Left renal pelvis (tissue), 4 donors: ENCODE measurements at places on chromosomes 16 and 17. TPM values are rescaled to one million over a fixed set of nuclear protein-coding genes. Genes with fewer than 3 reads are reported as not detected.

DNA sequence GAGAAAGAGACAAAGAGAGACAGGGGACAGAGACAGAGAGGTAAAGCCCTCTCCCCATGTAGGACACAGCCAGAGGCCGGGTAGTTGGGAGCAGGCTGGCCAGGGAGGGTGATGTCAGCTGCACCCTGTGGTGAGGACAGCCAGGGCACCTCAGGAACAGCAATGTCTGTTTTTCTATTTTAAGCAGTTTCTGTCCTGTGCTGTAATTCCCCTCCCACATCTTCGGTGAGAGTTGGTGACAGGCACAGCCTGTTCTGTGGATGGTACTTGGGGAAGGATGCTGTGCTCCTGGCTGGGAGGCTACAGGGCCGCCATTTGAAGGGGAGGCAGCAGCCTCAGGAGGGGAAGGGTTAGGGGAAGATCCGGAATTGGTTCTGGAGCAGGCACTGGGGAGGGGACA, 163.5 kb downstream of the SDK2 start:
- DNase-seq, result no peak

- no peak for DNase-seq
Observed at GRCh38 chr17:48543107-48543853, 1.6 kb downstream of the HOXB2 start.

DNA sequence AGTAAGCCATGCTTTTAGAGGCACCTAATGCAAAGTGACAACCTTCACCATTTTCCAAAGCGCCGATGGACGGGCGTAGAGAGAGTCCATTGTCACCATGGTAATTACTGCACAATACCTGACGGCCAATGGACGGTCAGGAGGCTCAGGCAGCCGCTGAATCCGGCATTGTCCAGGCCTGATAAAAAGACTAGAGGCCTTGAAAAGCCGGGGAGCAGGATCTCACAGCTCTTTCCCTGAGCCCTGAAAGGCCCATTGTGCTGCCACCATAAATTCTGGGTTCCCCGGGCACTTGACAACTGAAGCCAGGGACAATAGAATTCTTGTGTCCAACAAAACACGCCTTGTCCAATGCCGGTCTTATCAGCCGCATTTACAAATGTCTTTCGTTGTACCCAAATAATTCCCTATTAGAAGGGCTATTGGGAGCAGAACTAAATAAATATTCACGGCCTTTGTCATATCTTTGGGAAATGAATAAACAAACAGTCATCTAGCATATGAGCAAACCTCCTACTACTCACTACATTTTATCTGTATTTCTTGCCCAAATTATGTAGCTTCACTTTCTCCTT, 62.4 kb downstream of the CDH11 start:
- DNase-seq, result no peak

The OR3A2 gene
- 0.14 TPM for polyA plus RNA-seq

The RTN4RL1 gene
- polyA plus RNA-seq, result 1.8 TPM

The AOC2 gene
- polyA plus RNA-seq, result 1.7 TPM

- no peak for DNase-seq
Observed at GRCh38 chr16:88595101-88595500, 24.9 kb downstream of the ZC3H18 start.

DNA sequence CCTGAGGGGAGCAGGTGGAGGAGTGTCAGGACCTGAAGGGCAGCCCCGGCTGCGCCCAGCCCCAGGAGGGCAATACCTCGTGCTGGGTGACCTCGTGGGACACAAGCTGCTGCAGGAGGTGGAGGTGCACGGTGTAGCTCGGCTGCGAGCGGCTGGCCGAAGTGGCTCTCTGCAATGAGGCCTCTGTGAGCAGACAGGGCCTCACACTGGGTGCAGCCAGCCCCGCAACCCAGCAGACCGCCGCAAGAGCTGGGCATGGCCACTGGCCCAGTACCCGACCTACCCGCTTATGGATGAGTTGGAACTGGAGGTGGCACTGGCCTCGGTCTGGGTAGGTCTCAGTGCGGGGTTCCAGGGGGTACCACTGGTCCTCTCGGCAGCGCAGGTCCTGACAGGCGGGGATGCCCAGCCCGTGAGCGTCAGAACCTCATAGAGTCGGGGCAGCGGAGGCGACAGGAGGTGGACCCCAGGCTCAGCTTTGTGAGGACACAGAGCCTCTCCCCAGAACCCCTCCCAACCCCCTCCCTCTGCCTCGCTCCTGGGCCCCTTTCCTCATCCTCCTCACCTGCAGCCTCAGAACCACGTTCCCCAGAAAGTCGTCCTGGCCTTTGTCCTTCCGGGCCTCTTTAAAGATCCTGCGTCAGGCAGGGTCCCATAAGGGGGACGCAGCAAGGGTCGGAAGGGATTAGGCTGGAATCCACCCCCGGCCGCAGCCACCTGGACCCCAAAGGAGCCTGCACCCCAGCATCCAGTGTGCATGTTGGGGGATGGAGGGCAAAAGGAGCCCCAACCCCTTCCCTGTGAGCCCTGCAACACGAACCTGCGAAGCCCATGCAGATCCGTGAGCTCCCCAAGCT, 4.0 kb downstream of the UNC13D start:
- DNase-seq, result no peak

- no peak for DNase-seq
Observed at GRCh38 chr17:82582709-82583108, 63.2 kb downstream of the FOXK2 start.

DNA sequence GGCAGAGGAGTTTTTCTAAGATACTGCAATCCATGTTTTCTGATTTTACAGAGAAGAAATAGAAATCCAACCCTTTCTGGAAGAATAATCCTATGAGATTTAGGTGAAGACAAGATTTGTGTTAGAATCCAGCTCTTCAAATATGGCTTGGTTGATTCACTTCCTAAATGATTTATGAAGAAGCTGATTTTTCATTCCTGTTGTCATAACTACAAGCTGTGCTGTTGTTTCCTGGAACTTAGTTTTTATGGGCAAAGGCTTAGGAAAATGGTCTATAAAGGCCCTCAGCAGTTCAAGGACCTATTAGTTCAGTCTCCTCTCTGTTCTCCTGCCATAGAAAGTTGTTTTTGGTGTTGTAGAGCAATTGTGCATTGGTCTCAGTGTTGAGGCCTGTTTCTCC, 174.2 kb upstream of the FAM20A start:
- DNase-seq, result no peak

- no peak for DNase-seq
Observed at GRCh38 chr17:57413848-57414651, 157.7 kb downstream of the MSI2 start.

DNA sequence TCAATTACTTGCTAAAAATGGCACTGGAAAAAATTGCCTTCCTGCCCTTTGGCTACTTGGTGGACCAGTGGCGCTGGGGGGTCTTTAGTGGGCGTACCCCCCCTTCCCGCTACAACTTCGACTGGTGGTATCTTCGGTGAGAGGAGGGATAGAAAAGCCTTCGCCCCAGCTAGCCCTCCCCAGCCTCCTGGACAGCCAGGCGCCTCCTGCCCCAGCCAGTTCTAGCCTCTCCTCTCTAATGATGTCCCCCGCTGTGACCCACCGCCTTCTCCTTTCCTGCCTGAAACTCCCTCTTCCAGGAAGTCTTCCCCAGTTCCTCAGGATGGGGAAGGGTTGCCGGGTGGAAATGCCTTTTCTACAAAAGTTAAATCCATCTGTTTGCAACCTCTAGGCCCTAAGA, 6.2 kb downstream of the ACE start:
- no peak for DNase-seq

DNA sequence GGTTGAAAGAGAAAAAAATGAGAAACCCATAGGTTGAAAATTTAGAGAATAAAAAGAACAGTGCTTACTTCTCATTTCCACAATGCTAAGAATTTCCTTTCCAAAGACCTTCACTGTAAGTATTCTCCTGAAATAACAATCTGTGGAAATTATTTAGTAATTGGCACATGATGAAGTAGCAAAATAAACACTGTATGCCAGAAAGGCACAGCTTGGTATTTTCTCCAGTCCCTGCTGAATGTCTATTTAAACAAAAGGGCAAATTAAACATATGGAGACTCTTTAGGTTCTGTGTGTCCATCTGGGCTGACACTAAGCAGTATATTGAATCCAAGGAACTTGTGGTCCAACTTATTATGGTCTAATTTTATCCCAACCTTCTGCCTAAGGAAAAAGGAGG, 46.1 kb downstream of the CHCT1 start:
- DNase-seq, result no peak

DNA sequence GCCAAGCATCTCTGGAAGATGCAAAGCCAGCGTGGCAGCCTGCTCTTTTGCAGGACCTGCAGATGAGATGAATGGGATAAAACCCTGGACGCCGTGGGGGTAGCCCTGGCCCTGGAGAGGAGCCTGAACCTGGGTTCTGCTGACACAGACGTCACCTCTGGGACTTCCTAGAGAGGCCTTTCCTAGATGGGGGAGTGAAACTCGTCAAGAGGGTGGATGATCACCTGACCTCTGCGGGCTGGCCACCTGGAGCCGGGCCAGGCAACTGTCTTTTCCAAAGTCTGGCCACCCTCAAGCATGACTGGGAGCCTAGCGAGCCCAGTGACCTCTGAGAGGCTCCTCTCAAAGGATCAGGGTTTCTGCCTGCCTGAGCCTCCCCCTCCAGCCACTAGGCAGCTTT, 529.0 kb downstream of the KCNJ18 start:
- no peak for DNase-seq

DNA sequence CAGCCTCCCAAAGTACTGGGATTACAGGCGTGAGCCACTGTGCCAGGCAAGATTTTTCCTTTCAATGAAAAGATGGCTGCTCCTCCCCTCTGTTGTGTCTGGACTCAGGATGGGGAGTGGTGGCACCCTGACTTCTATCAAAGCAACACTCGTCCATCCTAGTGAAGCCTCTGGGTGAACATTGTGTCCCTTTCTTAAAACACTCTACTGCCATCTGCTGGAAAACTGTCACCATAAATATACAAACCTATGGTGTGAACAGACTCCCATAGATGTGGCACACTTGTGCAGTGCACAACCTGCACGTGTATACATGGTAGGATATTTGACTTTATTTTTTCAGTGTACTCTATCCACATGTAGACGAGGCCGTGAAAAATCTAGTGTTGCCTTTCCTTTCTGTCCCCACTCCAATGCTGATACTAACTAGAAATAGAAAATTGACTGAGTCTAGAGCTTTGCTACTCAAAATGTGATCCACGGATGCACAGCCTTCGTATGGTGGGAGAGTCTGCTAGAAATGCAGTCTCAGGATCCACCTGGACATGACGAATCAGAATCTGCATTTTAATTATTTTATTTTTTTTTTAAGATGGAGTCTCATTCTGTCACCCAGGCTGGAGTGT, 55.9 kb upstream of the PLCG2 start:
- DNase-seq, result no peak

DNA sequence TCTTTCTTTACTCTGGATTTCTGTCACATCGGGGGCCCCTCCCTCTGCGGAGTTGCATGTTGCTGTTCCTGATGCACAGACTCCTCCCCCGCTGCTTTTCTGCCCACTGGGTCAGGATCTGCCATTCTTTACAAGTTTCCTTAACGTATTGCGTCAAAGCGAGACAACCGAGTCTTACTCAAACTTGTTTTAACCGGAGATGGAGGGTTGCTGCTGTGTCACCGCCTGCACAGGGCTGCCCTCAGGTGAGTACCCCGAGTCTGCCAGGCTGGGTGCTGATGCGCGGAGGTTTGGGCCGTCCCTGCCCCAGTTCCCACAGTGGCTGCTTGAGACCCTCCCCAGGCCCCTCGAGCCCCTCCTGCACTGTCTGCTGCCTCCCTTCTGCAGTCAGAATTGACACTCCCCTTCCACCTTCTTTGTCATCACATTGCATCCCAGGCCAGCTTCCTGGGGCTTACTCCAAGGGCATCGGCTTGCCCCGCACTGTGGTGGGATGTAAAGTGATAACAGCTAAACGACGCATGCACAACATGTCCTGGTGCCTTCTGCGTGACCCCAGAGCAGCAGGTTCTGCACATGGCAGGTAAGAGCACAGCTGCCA, 19.3 kb downstream of the CARHSP1 start:
- DNase-seq, result no peak

The CDH13 gene
- polyA plus RNA-seq, result 4.9 TPM

DNA sequence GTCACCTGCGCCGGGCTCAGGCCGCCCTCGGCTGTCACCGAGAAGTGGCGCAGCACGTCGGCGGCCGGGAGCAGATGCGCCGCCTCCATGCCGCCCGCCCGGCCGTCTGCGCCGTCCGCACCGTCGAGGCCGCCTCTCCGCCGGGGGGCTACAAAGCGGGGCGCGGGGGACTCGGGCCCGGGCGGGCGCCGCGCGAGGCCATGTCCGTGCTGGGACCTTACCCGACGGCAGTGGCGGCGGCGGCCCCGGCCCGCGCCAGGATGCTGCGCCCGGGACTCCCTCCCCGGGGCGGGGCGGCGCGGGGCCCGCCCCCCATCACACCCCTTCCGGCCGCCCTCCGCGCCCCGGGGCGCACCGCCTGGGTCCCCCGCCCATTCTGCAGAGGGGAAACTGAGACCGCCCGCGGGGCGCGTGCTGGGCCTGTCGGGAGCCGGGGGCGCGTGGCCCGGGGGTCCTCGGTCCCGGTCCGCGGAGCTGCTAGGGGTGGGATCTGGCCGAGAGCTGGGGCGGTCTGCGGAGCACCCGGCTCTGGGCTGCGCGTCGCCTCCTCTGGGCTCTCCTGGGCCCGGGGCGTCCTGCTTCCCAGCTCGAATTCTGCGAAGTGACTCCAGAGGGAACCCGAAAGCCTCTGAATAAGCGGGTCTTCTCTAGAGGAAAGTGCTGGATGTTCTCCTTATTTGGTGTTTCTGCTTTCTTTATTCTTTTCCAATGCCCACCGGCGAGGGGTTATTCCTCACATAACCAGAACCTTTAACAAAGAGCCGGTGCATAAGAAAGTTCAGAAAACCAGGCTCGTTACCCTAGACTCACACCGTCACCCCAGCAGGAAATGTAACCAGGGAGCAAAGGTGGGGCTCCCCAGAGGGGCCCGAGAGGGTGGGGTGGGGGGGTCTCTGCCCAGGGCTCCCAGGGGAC, at the start of gene ATP2A3:
Gene ATP2A3 (minus strand): TSS at position 235 of the 915 bp plus-strand sequence. CDS start 146 bp downstream, at position 89.
- no peak for DNase-seq

The BAIAP3 gene
- polyA plus RNA-seq, result 4.2 TPM

The ABI3 gene
- polyA plus RNA-seq, result 2.9 TPM

- DNase-seq, result no peak
Observed at GRCh38 chr16:1941162-1942046, 1.6 kb downstream of the MSRB1 start.

The ZNF821 gene
- polyA plus RNA-seq, result 24.7 TPM

The FOXJ1 gene
- polyA plus RNA-seq, result 18.9 TPM

DNA sequence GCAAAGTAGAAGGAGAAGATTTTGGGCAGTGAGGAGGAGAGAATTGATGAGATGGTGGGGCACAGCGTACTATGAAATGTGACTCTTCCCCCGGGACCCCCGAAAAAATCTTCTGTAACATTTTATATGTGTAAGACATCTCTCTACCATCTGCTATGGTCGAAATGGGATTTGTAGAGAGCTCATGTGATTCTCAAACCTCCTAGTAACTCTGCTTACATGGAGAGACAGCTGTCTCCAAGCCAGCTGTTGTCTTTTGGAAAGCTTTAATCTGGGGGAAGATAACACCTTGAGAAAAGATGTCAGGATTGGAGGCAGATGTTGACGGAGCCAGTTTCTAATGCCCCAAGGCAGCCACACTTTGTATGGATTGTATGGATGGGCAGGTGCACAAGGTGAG, 94.1 kb downstream of the PRKCB start:
- DNase-seq, result no peak

The NKD1 gene
- polyA plus RNA-seq, result 13.3 TPM
